ENCODE measurements at places on chromosomes 1 and 21.

- H3K4me1 ChIP-seq = no peaks in the 10 kb centered on the region
- no peak for DNase-seq
- no peak overlapping the region for H3K27ac ChIP-seq
- no peaks in the 10 kb centered on the region for H3K27me3 ChIP-seq
- H3K36me3 ChIP-seq = no peaks in the 10 kb centered on the region
Measured at GRCh38 chr21:15029077-15029476, 35.7 kb downstream of the NRIP1 start.

DNA sequence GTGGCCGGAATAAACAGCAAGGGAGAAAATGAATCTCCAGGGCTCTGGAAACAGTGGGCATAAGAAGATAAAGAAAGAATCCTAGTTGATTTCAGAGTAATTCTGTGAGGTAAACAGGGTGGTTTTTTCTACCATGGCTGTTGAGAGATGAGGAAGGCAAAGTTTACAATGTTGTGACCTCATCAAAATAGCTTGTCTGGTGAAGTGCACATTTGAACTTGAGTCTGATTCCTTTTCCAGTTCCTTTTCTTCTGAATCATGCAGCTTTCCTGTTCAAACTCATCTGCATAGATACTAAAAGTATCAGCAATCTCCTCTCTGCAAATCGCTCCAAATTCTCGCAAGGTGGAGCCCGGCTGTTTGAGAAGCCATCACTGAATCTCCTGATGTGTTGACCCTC lies 161.7 kb downstream of the PLPP3 start:
- H3K27me3 ChIP-seq = no peaks in the 10 kb centered on the region
- no peak overlapping the region for H3K27ac ChIP-seq
- H3K4me3 ChIP-seq = no peak overlapping the region
- no peaks in the 10 kb centered on the region for H3K4me1 ChIP-seq

- peak within 1 kb of the TSS; percentile 89 for H3K27ac ChIP-seq
- H3K4me3 ChIP-seq = peak within 1 kb of the TSS; percentile 78
- peak; percentile 14 for DNase-seq
- H3K4me1 ChIP-seq = peaks cover 28% of the 10 kb centered on the region
Measured at GRCh38 chr1:160646711-160647328, at the start of gene SLAMF1. TSS of gene SLAMF1 (minus strand) at chr1:160647044. CDS start at chr1:160646945, 99 bp downstream.

DNA sequence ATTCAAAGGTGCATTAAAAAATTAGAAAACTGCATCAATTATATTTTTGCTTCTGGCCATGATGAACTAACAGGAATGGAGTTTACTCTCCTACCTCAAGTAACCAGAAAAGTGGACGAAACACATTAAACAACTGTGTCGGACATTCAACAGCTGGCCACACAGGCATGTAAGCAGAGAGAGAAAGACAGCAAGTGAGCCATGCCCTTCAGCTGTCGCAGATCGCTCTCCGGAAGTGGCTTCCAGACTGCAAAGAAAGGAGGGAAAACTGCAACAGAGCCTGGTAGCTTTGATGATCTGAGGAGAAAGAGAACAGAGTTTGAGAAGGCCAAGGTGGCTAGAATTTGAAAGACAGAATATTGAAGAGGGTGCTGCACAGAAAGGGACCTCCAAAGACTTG lies 557.2 kb downstream of the MATN1 start:
- H3K36me3 ChIP-seq = no peaks in the 10 kb centered on the region
- no peak for DNase-seq
- no peak overlapping the region for H3K4me3 ChIP-seq
- H3K27ac ChIP-seq = no peak overlapping the region
- peaks cover 3% of the 10 kb centered on the region for H3K27me3 ChIP-seq

DNA sequence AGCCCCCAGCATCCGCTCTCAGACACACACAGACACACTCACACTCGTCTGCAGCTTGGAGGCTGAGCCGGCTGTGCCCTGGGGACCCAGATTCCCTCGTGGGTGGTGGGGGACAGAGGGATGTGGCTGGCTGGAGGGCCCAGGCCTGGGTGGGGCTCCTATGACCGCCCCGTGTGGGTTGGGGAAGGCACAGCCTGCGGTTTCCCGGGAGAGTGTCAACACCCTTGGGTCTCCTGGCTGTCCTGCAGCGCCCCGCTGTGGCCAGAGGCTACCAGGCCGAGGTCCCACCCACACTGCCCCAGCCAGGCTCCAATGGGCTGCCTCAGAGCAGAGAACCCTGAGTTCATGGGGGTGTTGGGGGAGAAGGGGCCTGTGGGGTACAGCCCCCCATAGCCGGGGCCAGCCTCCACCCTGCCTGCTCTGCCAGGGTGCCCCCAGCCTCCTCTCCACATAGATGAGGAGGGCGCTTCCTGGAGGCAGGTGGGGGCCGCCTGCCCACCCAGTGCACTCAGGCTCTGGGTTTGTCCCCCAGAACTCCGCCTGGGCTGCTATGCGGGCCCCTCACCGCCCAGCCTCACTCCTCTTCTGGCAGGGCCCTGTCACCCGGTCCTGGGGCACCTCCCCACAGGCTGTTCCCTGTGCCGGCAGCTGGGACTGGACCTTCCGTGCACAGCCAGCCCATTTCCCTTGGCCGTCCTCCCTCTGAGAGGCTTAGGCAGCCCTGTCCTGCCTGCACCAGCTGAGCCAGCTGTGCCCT lies at the start of gene TTC34:
TTC34 (minus strand) TSS at position 159 of the 757 bp plus-strand sequence. CDS start 866 bp downstream, outside the sequence.
- no peak within 1 kb of the TSS for H3K27ac ChIP-seq
- H3K27me3 ChIP-seq = peaks cover 4% of the 10 kb centered on the region

DNA sequence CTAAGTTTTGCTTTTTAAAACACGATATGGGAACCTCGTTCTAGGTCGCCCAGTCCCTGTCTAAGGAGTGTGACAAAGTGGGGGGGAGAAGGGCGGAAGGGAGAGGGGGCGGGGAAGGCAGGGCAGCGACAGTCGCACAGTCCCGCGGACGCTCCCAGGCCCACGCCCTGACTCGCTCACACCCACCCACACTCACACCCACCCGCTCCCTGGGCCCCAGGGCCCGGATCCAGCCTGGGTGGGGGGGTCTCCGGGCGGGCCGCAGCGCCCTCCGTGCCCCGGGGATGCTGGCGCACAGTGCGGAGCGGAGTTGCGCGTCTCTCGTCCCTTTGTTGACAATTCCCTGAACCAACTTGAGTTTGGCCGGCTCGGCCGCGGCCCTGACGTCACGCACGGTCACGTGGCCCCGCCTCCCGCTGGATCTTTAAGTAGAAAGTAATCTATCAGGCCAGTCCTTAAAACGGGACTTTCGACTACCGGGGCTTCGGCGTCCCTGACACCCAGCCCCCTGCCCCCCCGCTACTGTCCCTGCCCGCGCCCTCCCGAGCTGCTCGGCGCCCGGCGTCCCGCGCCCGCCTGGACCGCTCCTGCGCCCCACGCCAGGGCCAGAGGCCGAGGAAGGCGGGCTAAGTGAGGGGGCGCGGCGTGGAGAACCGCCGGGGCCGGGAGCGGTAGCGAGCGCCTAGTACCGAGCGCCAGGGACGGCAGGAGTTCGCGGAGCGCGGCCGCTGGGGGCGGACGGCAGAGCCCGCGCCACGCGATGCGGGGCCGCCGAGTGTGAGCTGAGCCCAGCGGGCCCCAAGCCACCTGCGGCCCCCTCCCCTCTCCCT lies at the start of gene FOXD3:
FOXD3 (plus strand) TSS at position 454 of the 830 bp plus-strand sequence. CDS start 492 bp downstream, outside the sequence.
- peaks cover 26% of the 10 kb centered on the region for H3K4me1 ChIP-seq
- no peak within 1 kb of the TSS for H3K27ac ChIP-seq
- no peak for DNase-seq
- peak within 1 kb of the TSS; percentile 53 for H3K4me3 ChIP-seq

- peaks cover 35% of the 10 kb centered on the region for H3K36me3 ChIP-seq
- peak overlapping the region; percentile 63 for H3K4me3 ChIP-seq
- peak overlapping the region; percentile 87 for H3K27ac ChIP-seq
- peaks cover 62% of the 10 kb centered on the region for H3K4me1 ChIP-seq
- no peak for DNase-seq
- no peaks in the 10 kb centered on the region for H3K27me3 ChIP-seq
Measured at GRCh38 chr1:154329551-154330131, 4.3 kb downstream of the ATP8B2 start.

DNA sequence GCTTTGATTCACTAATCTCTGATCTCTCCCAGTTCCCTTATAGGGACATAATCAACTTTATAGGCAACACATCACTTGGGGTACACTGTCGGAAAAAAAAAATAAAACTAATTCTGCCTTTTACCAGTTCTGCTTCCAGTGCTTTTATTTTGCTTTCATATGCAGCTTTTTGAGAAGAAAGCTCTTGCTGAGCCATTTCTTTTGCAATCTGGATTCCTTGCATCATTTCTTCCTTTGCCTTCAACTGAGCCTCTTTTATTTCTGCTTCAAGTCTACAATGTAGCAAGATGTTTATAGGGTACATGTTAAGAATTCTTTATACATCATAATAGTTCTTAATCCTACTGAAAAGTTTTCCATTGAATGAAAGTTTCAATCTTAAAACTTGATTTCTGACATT lies 30.6 kb downstream of the KIF14 start:
- H3K27ac ChIP-seq = no peak overlapping the region
- H3K4me3 ChIP-seq = no peak overlapping the region
- no peaks in the 10 kb centered on the region for H3K27me3 ChIP-seq
- H3K4me1 ChIP-seq = no peaks in the 10 kb centered on the region
- no peak for DNase-seq
- no peaks in the 10 kb centered on the region for H3K36me3 ChIP-seq

DNA sequence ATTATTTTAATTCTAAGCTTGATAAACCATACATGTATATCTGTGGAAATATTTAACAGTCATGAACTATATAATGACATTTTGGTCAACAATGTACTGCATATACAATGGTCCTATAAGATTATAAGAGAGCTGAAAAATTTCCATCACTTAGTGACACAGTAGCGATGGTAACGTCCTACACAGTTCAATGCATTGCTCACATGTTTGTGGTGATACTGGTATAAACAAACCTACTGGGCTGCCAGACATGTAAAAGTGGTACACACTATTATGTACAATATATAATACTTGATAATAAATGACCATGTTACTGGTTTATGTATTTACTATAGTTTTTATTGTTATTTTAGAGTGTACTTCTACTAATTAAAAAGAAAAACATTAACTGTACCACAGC lies 841.9 kb downstream of the LTN1 start:
- no peaks in the 10 kb centered on the region for H3K27me3 ChIP-seq
- no peak overlapping the region for H3K27ac ChIP-seq
- no peak for DNase-seq
- H3K4me3 ChIP-seq = no peak overlapping the region

GRCh38 chr1:118437664-118438063 lies 252.6 kb upstream of the SPAG17 start:
- no peak overlapping the region for H3K27ac ChIP-seq
- H3K36me3 ChIP-seq = no peaks in the 10 kb centered on the region
- no peaks in the 10 kb centered on the region for H3K27me3 ChIP-seq
- H3K4me3 ChIP-seq = no peak overlapping the region
- no peak for DNase-seq

- no peak overlapping the region for H3K4me3 ChIP-seq
- H3K27me3 ChIP-seq = no peaks in the 10 kb centered on the region
- DNase-seq = no peak
- H3K36me3 ChIP-seq = peaks cover 42% of the 10 kb centered on the region
Measured at GRCh38 chr1:40076895-40077312, 20.1 kb downstream of the PPT1 start.

- H3K4me1 ChIP-seq = no peaks in the 10 kb centered on the region
- H3K4me3 ChIP-seq = no peak overlapping the region
- H3K36me3 ChIP-seq = peaks cover 13% of the 10 kb centered on the region
- no peaks in the 10 kb centered on the region for H3K27me3 ChIP-seq
- H3K27ac ChIP-seq = no peak overlapping the region
- no peak for DNase-seq
Measured at GRCh38 chr1:27544834-27545233, 54.9 kb upstream of the WASF2 start.

GRCh38 chr1:114062477-114063099 lies 83.3 kb downstream of the OLFML3 start:
- no peak overlapping the region for H3K27ac ChIP-seq
- no peaks in the 10 kb centered on the region for H3K36me3 ChIP-seq
- H3K4me3 ChIP-seq = no peak overlapping the region
- no peaks in the 10 kb centered on the region for H3K4me1 ChIP-seq
- no peaks in the 10 kb centered on the region for H3K27me3 ChIP-seq

GRCh38 chr21:33264561-33264960 lies 1.6 kb upstream of the IL10RB start:
- peaks cover 36% of the 10 kb centered on the region for H3K4me1 ChIP-seq
- no peak overlapping the region for H3K4me3 ChIP-seq
- H3K27ac ChIP-seq = no peak overlapping the region
- DNase-seq = no peak

- no peak for DNase-seq
- no peaks in the 10 kb centered on the region for H3K36me3 ChIP-seq
- no peak overlapping the region for H3K4me3 ChIP-seq
- H3K27me3 ChIP-seq = no peaks in the 10 kb centered on the region
Measured at GRCh38 chr1:155623357-155623756, 13.3 kb downstream of the MSTO1 start.

DNA sequence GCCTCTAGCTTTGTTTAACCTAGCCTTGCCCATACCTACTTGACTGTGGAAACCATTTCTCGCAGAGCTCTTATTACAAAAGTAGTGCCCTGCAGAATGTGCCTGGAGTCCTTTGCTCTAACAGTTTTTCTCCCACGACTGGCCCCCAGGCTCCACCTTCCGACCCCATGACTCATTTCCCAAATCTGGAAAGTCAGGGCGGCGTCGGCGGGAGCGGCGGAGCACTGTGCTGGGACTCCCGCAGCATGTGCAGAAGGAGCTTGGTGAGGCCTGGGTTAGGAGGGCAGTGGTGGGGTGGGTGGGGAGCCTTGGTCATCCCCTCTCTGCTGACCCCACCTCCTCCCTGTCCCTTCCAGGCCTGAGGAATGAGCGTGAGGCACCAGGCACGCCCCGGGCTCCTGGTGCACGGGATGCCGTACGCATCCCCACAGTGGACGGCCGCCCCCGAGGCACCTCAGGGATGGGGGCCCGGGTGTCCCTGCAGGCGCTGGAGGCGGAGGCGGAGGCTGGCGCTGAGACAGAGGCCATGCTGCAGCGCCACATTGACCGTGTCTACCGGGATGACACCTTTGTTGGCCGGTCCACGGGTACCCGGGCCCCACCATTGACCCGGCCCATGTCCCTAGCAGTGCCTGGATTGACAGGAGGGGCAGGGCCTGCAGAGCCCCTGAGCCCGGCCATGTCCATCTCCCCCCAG lies 47.5 kb downstream of the YARS1 start:
- no peaks in the 10 kb centered on the region for H3K36me3 ChIP-seq
- H3K4me1 ChIP-seq = no peaks in the 10 kb centered on the region
- H3K27ac ChIP-seq = no peak overlapping the region
- no peaks in the 10 kb centered on the region for H3K27me3 ChIP-seq

DNA sequence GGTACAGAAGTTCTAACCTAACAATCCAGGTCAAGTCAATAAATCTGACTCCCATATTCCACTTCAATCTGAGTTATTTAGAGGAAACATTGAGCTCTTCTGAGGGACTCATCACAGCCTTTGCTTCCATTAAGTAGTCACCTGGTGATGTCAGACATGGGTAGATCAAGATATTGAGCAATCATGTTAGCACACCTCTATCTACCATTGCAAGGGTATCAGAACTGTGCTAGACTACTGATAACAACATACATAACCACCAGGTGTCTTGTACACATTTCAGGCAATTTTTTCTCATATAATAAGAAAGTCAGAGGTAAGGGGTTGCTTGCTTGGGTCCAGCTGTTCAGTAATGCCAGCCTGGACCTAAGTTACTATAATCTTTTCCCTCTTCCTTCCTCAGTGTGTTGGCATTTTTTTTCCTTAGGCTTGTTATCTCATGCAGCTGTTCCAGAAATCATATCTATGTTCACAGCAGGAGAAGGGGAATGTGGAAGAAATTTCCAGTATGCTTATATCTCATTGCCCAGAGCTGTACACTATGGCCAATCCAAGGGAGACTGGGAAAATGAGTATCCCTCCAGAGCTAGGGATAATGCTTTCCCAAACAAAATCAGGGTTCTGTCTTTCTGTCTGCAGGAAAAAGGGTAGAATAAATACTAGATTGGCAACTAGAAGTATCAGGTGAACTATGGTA lies 52.3 kb downstream of the GRIK1 start:
- no peak overlapping the region for H3K4me3 ChIP-seq
- no peaks in the 10 kb centered on the region for H3K4me1 ChIP-seq
- no peaks in the 10 kb centered on the region for H3K27me3 ChIP-seq
- H3K27ac ChIP-seq = no peak overlapping the region
- no peak for DNase-seq
